ENCODE measurements at places on chromosomes 3 and 15.

- no peak for DNase-seq
Observed at GRCh38 chr15:95990833-95991232, 339.7 kb upstream of the NR2F2 start.

- DNase-seq: no peak
Observed at GRCh38 chr3:141307351-141308059, 60.8 kb upstream of the ZBTB38 start.

DNA sequence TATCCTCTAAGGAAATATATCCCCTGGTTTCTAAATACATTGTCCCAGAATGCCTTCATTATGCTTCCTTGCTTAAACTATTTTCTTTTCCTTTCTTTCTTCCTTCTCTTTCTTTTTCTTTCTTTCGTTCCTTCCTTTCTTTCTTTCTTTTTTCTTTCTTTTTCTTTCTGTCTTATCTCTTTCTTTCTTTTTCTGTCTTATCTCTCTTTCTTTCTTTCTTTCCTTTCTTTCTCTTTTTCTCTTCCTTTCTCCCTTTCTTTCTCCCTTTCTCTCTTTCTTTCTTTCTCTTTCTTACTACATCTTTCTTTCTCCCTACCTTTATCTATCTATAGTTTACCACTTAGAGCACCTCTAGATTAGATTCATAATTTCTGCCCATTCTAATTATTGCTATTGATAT, 552.1 kb downstream of the PYDC2 start:
- DNase-seq: no peak

DNA sequence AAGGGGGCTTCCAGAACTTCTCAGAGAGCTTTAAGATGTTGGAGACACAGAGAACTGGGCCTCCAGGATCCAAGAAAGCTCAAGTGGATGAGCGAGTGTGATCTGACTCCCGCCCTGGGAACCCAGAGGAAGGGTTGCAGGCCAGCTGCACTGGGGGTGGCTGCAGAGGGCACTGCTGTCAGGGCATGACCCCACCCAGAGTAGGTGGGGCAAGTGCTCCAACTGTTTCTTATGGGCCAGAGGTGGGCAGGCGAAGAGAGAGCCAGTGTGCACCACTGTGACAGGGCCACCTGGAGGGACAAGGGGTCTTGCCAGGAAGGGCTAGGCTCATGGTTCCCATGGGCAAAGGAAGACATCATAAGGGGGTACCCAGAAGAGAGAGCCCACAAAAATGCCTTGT, 48.8 kb downstream of the EXOG start:
- peak; percentile 40 for DNase-seq

DNA sequence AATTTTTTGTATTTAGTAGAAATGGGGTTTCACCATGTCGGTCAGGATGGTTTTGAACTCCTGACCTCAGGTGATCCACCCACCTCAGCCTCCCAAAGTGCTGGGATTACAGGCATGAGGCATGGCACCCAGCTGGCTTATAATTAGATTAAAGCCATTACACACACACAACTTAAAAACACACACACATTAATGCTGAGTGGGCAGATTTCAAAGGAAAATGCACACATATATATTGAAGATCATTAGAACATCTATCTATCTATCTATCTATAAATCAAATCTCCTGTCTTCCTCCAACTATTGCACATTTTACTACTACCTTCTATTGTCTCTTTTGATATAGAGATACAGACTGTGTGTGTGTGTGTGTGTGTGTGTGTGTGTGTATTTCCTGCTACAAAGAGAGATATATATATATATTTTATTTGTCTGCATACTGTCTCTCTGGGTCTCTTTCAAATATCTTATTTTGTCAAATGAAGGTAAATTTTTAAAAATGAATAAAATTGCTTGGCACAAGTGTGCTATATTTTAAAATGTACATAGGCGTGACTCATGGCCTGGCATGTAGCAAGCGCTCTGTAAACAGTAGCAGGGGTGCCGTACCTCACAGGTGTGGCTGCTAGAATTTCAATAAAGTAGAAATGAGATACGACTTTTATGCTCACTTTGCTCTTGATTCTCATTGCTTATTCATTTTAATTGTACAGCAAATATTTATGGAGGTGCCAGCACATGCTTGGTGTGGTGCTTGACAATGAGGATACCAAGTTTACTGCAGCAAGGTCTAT, 655.8 kb downstream of the AGBL1 start:
- no peak for DNase-seq

DNA sequence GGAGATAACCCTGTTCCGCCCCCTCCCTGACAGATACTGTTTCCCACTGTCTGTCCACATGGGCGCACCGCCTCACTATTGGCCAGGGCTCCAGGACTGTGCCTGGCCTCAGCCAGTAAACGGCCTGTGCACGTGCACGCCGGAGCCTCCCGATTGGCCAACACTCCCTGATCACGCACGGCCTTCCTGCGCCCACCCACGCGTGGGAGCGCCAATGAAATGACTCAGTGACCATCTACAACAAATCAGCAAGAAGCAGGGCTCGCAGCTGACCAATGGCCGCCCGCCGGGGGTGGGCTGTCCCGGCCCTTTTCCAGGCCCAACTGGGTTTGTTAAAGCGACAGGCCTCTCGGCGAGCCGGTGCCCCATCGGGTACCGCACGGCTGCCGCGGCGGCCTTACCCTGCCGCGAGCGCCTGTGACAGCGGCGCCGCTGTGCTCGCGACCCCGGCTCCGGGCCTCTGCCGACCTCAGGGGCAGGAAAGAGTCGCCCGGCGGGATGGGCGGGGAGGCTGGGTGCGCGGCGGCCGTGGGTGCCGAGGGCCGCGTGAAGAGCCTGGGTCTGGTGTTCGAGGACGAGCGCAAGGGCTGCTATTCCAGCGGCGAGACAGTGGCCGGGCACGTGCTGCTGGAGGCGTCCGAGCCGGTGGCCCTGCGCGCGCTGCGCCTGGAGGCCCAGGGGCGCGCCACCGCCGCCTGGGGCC, at the start of gene ARRDC4:
Gene ARRDC4 (plus strand): TSS at position 340 of the 703 bp plus-strand sequence. CDS start 159 bp downstream, at position 499.
- DNase-seq: peak; percentile 100

DNA sequence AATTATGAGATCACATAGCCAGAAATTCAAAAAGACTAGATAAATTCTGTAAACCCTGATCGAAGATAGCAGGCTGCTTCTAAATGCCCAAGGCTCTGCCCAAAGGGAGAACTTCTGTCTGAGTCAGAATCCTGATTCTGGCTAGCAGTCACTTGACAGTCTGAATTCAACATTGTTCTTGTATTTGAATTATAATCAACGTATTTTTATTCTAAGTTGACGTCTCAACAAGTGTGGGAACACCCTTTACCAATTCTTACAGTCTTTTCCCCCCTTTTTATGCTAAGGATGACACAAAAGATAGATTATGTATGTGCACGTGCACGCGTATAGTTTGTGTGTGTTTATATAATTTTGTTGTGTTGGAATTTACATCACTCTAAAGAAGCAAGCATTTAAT, 552.8 kb downstream of the NAALADL2 start:
- DNase-seq: no peak

DNA sequence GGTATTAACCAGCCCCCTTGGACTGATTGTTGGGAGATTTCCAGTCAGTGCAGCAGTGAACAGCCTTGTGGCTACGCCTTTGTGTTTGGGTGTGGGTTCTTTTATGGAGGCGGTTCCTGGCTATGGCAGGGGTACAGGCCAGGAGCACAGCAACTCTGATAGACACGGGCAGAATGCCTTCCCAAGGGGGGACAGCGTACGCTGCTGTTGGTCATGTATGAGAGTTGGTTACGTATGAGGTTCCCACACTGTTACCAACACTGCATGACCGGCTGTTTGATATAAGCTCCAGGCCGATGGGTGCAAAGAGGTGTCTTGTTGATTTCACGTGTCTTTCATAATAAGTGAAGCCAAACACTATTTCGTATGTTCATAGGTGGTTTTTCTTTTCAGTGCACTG, 187.8 kb downstream of the NSMCE3 start:
- no peak for DNase-seq
